Pancreas (tissue), 10 donors: ENCODE measurements at places on chromosomes 4 and X.

GRCh38 chr4:47510506-47511143 is 25.6 kb downstream of the ATP10D start:
- DNase-seq = no peak

DNA sequence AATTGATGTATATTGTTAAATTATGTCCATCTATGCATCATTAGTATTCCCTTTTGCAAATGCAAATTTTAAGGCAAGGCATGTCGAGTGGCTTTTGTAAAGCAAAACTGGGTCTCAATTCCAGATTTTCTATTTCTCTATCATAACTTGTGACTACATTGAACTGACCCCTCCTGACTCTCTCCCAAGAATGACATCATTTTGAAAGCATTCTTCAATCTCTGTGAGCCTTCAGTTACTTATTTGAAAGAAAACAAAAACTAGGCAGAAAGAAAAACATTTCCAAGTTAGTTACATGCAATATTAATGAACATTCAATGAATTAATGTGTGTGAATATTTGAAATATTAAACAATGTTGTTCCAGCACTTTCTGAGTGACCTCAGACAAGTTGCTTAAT is 314.3 kb upstream of the CLNK start:
- DNase-seq = no peak

DNA sequence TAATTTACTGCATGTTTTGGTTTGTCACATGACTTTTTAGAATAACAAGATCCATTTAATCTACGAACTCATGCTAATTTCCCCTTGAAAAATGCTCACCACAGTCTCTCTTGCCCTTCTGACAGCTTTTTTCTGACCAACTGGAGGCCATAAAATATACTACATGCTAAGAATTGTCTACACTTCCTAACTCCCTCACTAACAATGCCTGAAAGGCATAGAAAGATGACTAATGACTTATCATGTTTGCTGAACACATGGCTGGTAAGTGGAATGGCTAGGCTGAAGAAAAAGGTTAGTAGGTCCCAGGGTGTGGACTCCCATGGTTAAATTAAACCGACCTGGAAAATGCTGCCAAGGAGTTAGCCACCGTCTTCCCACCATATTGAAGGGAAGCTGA is 309.9 kb downstream of the SPOCK3 start:
- DNase-seq = no peak

DNA sequence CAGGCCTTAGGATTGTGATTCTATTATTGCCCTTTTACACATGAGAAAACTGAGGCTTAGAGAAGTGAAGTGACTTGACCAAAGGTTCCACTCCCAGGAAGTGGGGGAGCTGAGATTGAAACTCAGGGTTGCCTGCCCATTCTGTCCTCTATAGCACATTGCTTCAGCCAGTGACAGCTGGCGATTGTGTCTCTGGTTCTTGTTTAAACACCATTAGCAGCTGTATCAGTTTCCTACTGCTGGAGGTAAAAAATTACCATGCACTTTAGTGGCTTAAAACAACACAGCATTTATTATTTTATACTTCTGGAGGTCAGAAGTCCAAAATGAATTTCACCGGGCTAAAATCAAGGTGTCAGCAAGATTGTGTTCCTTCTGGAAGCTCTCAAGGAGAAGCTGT is 205.8 kb upstream of the MAMLD1 start:
- no peak for DNase-seq

DNA sequence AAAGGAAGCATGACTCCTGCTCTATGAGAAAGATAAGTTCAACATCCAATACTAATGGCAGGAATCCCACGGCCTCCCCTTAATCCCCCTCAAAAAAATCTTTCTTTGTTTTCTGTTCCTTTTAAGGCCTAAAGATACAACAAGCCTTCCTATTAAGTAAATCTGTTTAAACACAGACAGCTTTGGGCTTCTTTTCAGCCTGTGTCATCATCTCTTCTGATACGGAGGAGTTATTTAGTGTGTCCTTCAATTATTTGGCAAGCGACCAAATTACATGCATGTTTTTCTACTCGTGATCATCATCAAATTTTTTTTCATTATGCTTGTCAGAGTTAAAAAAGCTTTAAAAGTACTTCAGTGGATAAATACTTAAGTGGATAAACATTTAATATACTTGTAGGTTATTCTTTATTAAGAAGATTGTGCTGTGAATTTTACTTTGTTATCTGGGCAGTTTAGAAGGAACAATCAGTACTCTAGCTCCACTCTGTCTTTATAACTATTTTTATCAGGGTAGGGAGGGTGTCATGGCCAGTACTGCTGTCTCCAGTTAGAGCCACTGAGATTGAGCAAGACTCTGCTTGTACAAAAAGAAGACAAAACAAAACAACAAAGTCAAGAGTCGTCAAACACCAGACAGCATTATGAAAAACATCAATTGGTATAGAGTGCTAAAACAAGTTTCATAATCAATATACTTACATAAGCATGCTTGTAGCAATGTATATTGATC is 210.7 kb downstream of the PRR32 start:
- no peak for DNase-seq

DNA sequence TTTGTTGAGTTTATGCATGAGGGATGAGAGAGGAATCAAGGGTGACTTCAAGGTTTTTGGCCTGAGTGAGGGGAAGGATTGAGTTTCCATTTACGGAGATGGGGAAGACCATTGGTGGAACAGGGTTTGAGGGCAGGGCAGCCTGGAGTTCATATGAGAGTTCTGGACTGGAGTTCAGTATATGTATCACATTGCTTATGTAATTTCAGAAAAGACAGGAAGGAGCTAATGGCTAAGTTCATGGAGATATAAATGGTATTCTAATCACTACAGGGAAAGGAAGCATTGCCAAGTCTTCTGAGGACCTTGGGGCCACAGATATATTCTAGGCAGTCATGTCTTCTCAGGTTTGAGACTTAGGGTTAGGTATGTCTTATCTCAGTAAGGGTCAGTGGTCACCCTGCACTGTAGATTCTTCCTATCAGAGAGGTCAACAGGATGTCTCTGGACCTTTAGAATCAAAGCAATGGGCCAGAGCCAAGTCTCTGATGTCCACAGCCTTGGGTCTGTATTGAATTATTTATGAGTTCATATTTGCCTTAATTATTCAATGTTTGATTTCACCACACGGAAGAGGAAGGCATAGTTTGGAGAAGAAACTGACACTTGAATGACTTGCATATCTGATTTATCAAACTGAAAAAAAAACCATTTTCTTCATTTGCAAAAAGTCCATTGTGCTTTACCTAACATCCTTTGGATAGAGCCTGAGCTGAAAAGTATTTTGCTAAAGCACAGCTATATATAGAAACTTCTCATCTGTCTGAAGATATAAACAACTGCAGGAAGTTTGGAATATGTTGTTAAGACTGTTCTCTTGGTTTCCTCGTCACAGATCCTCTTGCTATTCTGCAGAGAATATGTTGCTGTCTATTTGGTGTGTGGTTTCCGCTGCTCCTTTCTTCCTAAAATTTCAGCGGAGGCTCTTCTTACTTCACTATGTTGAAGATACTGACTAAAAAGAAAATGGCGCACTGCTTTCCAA is 139.5 kb downstream of the PDGFRA start:
- DNase-seq = no peak

- no peak for DNase-seq
These were observed 4.5 kb upstream of the TNIP3 start for GRCh38 chr4:121168446-121169281.
